Hair follicle dermal papilla cell (primary cell): ENCODE measurements at places on chromosomes 5 and 9. TPM values are rescaled to one million over a fixed set of nuclear protein-coding genes. Genes with fewer than 3 reads are reported as not detected.

RIC1 gene
- 54.9 and 67.5 TPM in 2 replicates for total RNA-seq

TMEM215 gene
- total RNA-seq: not detected in 2 replicates

KIF4B gene
- total RNA-seq: under 0.01 TPM in 1 of 2 replicates, not detected in the other

FAM78A gene
- 0.49 and 0.73 TPM in 2 replicates for total RNA-seq

OCLN gene
- 0.49 and 0.81 TPM in 2 replicates for total RNA-seq

ABO gene
- not detected in 2 replicates for total RNA-seq

OR1J2 gene
- total RNA-seq: 0.24 and 0.32 TPM in 2 replicates

GAS1 gene
- 980 and 1,261 TPM in 2 replicates for total RNA-seq

STPG3 gene
- total RNA-seq: not detected in 2 replicates

CCL21 gene
- total RNA-seq: not detected in 2 replicates

BASP1 gene
- 128 and 133 TPM in 2 replicates for total RNA-seq

NUTM2F gene
- total RNA-seq: not detected in 2 replicates

SH2D3C gene
- under 0.01 and 0.36 TPM in 2 replicates for total RNA-seq

CNTFR gene
- total RNA-seq: not detected in 2 replicates

XPA gene
- total RNA-seq: 5.8 and 7.3 TPM in 2 replicates
